Activated CD8-positive, alpha-beta memory T cell treated with anti-CD3 and anti-CD28 coated beads for 4 hours (primary cell): ENCODE measurements at places on chromosomes 4 and X.

GRCh38 chrX:108439961-108440696 lies 491 bp downstream of the COL4A5 start:
- no peak for DNase-seq

DNA sequence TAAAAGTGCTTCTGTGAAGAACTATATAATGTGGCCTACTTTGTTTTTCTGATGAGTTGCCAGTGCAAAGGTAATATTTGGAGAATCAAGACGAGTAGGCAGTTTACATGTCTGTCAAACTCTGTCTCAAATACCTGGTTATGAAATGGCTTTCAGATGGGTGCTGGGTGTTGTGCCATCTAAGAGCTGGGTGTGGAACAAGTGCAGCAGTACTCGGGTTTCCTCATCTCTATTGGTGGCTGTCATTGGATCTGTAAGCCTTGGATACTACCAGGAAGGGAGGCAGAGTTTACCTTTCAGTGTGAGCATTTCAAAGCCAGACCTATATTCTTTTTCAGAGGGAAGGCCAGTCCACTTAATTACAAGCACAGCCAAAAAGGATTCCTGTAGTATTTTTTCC lies 37.2 kb downstream of the MTM1 start:
- no peak for DNase-seq

DNA sequence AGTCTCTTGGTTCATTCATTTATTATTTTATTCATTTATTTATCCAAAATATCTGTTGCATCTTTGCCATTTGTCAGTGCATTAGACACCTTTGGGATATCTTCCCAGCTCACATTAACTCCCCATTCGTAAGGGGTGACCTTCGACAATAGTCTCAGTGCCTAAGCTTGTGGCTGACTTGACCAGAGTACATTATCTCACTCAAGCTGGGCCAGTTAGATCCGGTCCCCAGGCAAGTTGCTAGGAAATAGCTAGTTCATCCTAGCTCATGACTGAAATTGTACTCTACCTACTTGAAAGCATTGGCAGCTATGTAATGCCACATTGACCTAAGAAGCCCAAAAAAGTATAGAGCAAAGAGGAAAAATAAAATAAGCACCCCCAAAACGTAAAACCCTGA lies 165.3 kb downstream of the FBXO8 start:
- no peak for DNase-seq

DNA sequence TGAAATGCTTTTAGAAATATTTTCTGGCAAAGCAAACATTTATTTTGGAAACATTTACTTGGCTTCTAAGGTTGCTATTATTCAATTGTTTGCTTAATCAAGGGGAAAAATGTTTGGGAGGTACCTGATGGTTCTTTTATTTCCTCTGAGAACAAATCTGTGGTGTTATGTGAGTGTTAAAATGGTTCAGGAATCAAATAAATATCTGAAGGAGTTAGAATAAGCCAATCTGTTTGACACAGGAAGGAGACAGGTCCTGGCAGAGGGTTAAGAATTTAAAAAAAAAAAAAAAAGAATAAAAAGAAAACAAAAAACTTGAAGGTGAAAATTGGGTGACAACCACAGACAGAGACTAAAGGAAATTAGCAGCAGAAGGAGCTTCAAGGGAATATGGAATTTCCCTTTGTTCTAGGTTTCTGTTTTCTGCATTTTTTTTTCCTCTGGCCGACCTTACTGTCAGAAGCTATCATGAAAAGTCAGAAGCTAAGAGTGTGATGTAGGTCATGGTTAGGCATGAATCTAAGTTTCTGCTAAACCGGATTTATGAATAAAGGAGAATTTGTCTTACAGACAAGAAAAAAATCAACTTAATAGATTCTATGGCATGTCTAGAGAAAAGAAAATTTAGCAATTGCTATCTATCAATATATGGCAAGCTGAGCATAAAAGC lies 78.6 kb upstream of the PNPLA4 start:
- DNase-seq = no peak

- no peak for DNase-seq
These were observed 236.5 kb downstream of the MAGEB17 start for GRCh38 chrX:16403808-16404207.

GRCh38 chr4:120718979-120719566 lies 203.5 kb downstream of the PRDM5 start:
- no peak for DNase-seq

- DNase-seq = no peak
These were observed 723 bp downstream of the WDFY3 start for GRCh38 chr4:84965553-84966381.

DNA sequence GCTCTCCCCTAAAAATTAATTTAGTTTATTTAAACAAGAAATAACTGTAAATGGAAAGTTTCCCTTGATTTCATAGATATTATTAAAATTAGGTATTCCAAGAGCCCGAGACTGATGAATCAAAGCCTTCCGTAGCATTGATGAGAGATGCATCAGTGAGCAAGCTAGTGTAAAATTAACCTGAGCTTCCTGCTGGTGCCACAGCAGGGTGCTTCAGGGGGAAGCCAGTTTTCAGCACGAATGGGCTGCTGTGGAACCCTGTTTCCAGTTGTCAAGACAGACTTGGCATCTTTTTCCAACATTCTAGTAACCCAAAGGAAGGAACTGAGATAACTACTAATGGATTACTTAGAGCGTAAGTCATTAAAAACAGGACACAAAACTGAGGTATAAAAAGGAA lies 221.7 kb downstream of the RBMX2 start:
- no peak for DNase-seq

GRCh38 chr4:140637836-140638235 lies 69.1 kb upstream of the UCP1 start:
- DNase-seq = no peak

DNA sequence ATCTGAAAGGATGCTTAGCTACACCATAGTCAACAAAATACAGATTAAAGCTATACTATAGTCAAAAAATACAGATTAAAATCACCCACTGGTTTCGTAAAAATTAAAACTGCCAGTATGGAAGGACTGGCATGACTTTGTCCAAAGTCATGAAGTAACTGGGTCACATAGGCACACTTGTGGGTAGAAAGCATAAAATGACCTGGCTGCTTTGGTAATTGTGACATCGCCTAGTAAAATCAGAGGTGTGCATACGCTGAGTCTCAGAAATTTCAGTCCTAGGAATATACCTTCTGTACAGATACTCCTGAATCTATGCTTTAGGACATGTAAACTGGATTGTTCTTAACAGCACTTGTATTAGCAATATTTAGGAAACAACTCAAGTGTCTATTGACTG lies 28.1 kb downstream of the CLNK start:
- DNase-seq = no peak

DNA sequence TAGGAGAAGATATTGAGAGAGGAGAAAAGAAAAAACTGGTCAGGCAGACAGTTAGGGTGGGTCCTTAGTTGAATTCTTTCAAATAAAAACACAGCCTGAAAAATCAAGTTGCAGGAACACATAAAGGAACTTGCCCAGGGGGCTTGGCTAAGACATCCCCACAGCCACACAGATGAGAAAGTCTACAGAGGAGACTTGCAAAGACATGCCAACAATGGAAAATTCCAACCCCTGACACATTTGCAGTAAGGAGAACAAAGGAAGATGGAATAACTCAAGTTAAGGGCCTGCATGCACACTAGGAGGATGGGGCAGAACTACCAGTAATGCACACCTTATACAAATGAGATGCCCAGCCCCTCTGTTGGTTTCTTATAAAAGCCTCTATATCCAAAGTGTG lies 197.6 kb downstream of the CPXCR1 start:
- DNase-seq = no peak

GRCh38 chr4:36237366-36238313 lies 6.7 kb downstream of the ARAP2 start:
- no peak for DNase-seq

- no peak for DNase-seq
These were observed 192.8 kb upstream of the BCOR start for GRCh38 chrX:40290517-40290916.

DNA sequence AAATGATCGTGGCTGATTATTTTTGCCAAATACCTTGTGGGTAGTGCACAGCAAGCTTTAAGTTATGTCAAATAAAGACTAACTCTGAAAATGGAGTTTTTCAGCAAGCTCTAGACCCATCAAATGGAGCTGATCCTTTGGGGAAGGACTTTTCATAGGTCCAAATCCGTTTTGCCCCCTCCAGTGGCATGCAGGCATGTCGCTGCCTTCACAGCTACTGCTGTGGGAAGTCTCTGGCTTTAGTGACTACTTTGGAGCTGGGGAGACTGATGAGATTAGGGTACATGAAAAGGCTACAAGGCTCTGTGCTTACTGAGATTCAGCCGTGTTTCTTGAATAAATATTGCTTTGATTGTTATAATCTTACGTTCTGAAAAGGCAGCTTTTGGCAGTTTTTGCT lies 106.6 kb upstream of the HS3ST1 start:
- no peak for DNase-seq

GRCh38 chr4:105933083-105933482 lies 37.8 kb downstream of the NPNT start:
- no peak for DNase-seq

DNA sequence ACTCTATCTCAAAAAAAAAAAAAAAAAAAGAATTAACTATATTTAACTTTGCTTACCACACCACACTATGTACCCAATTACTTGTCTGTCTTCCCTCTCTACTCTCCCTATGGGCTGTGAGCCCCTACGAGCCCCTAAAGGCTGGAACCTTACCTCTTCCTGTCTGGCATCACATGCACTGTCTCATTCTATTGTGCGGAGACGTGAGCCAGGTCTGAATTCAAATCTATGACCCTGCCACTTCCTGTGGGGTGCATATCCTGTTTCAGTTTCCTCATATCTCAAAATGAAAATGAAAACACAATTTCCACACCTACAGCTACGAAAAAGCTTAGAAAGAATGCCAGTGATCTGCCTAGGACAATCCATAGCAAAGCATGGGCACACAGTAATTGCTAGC lies 42.9 kb upstream of the HS3ST1 start:
- DNase-seq = peak; percentile 20

DNA sequence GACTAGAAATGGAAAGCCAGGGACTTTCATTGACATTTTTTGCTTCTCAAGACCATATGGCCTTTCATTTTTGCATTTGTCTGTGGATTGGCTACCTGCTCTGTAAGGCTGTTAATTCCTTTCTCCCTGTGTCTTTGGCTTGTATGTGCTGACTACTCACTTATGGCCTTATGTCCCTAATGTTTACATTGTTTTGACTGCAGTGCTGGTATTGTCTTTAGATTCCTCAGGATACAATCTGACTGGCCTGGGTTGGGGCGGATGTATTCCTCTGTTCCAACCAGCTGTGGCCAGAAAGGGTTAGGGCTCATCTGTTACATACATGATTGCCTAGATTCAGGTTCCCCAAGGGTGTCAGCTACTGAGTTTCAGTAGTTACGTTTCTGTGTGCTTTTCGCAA lies 108.1 kb downstream of the RAPGEF2 start:
- DNase-seq = no peak

- peak; percentile 24 for DNase-seq
These were observed 736 bp downstream of the IDS start for GRCh38 chrX:149504226-149504914.

DNA sequence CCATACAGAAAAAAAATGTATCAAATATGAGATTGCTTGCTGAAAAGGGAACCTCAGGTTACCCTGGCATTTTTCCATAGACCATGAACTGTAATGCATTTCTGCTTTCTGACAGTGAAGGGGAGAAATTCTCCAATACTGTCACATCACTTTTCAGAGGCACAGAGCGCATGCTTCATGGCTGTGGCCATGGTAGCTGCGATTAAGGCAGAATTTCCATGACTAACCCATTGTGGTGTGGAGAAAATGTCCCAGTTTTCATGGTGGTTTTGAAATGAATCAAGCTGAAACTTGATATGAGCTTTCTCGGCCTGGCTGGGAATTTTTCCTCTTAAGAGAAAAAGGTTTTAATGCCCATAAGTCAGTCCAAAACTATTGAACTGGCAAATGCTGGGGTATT lies 39.5 kb upstream of the MAP3K15 start:
- no peak for DNase-seq

DNA sequence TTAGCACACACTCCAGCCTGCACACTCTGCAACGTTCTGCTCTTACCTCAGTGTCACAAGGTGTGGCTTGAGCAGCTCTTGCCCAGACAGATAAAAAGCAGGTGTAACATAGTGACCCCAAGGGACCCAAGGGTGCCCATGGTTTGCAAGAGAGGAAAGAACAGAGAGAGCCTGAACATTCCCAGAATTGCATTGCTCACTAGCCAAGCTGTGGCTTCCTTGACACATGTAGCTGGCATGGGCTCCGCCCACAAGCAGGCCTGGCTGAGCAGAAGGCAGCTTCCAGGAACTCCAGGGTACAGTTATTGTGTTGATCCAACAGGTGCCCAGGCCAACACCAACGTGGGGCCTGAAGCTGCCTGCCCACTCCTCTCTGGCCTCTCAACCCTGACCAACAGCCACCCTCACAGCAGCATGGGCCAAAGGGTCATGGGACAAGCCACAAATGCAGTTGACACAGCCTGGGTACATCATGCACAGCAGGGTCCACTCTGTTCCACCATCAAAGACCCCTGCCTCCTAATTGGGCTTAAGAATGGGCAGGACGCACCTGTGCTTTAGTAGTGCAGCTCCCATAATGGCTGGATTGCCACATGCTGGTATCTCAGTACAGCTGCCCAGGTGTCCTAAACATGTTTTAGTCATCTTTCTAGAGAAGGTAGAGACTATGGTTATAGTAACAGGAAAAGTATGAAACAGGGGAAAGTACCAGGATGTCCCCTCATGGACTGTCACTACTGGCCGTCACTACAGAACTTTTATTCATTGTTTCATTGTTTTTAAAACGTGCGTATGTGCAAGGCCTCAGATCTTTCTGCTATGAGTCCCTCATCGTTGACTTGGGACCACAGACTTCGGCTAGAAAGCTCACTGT lies 73.7 kb upstream of the ACSL1 start:
- DNase-seq = no peak

- DNase-seq = no peak
These were observed 70.8 kb upstream of the GPM6A start for GRCh38 chr4:175882891-175883290.

DNA sequence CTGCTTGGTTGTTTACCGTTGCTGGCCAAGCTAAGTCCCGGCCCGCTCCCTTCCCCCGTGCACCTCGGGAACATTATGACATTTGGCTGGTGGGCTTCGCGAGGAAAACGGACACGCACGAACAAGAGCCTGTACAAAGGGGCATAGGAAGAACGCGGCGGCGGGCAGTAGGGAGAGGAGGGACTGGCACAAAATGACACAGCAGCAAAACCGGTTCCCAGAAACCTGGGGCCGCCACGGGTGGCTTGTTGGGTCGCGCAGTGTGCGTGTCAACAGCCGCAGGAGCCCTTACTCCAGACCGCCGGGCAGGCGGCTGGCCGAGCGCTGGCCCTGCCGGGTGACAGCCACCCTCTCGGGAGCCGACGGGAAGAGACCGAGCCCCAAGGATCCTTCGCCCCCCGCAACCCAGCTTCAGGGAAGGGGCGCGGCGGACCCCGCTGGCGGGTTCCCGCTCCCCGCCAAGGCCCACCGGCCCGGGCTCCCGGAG lies 1.6 kb upstream of the LIN54 start:
- DNase-seq = no peak

DNA sequence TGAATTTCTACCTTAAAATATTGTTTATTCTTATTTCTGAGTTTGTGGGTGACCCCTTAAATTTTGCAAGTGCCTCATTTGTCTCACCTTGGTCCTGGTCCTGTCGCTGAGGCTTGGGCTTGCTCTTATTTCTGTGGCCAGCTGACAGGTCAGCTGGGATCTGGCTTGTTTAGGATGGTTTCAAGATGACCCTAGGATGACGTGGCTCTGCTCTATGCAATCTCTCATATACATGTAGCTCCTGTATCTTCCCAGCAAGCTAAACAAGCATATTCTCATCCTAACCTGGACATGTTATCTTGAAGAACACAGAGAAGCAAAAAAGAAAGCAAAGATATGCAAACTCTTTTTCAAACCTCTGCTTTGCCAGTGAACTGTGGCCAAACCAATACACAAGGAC lies 158.4 kb downstream of the BANK1 start:
- DNase-seq = no peak
